SK-N-SH treated with all-trans-retinoic acid at 6 μM for 48 hours (cell line): ENCODE measurements at places on chromosomes 5 and 9.

- no peak for ATAC-seq
These were observed 169.8 kb downstream of the COL23A1 start for GRCh38 chr5:178420354-178420781.

DNA sequence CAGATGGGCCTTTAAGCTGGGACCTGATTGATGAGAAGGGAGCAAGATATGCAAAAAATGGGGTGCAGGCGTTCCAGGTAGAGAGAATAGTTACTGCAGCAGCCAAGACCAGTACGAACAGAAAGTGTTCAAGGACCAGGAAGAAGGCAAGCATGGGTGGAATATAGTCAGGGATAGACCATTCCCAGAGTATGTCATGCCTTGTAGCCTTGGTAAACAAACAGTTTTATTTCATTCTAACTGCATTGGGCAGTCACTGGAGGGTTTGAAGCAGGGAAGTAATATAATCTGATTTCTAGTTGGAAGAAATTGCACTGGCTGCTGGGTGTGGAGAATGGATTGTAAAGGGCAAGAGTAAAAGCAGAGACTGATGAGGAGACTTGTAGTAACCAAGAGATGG is 30.5 kb upstream of the IL13 start:
- no peak for ATAC-seq

- ATAC-seq, result no peak
These were observed 176.3 kb upstream of the OTULINL start for GRCh38 chr5:14405267-14405666.

GRCh38 chr5:76326577-76327302 is 76.3 kb upstream of the IQGAP2 start:
- no peak for ATAC-seq
